ENCODE measurements at places on chromosomes 6 and 20.

DNA sequence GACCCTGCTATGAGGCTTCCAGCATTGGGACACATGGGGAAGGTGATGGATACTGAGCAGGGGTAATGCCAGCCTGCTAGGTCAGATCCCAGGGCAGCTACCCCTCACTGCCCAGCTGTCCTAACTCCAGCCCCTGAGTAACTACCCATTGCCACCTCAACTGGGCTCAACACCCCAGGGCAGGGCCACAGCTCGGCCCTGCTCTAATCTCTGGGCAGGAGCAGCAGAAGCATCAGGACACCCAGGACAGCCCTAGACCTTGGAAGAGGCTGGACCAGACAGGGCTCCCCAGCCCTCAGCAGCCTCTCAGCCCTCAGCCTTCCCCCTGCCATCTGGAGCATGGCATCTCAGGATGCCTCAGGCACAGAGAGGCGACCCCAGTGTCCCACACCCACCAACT, 67.4 kb upstream of the TOP1 start:
- DNase-seq = no peak

DNA sequence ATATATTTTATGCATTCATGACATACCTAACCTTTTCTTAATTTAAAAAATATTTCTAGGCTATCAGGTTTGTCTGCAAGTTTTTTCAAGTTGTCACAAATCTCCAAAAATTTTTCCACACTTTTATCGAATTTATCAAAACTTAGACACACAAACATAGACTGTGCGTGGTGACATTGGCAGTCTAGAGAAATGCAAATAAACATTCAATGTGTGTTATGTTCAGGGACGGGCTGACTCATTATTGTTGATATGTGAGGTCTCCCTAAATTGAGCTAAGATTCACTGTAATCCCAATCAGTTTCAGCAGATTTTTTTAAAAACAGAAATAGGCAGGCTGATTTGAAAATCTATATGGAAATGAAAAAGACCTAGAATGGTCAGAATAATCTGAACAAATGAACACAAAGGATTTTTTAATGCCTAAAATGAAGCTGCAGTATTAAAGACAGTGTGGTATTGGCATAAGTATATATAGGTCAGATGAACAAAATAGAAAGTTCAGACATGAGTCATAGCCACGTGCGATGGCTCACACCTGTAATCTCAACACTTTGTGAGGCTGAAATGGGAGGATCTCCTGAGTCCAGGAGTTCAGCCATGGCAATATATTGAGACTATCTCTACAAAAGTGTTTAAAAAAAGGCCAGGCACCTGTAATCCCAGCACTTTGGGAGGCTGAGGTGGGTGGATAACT, 19.2 kb downstream of the BLTP3A start:
- no peak for DNase-seq

DNA sequence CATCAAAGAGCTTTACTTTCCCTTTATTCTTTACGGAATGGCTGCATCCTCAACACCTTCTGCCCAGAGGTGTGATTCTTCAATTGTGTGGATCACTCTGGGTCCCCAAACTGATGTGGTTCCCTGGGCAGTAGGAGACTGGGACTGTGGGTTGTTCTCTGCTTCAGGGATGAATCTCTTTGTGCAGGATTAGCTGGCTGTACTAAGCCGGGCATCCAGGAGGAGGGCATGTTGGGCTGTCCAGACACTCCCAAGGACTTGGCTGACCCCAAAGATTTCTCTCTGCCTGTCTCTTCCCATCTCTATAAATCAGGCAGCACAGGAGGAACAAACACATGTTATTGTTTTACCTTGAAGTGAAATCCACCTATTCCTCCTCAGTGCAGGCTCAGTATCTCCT, 15.3 kb downstream of the FARS2 start:
- no peak for DNase-seq

GRCh38 chr20:23180451-23180921, 94.4 kb upstream of the CD93 start:
- DNase-seq = no peak

DNA sequence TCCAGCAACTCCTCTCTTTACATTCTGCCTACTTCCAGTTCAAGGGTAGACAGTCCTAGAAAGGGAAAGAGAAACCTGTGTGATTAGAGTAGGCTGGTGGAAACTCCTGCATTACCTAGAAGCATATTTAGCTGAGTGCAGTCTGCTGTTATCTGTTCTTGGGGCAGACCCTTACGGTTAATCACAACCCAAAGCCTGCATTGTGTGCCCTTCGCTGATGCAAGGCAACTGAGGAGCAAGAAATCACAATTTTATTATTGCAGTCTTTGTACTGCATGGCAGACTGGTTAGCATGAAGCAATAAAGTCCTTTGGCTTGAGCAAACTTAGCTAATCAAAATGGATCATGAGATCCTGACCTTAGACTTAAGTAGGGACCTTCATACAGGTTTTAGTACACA, 1.5 kb upstream of the GOPC start:
- no peak for DNase-seq

DNA sequence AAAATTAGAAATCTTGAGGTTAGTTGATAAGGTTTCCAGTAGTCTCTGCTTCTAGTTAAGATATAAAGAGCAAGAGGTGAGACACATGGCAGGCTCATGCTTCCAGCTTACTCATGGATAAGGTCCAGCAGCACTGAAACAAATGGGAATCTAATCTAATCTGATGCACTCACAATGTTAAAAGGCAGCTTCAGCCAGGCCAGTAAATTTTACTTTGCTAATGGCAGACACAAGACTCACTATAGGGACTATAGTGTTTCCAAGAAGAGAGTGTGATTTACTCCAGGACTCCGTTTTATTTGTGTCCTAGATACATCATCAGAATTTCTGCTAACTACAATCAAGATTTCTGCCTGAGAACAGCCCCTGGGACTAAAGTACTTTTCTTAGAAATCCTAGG, 324.8 kb downstream of the SMOC2 start:
- no peak for DNase-seq
